ENCODE measurements at places on chromosomes 2 and 18.

GRCh38 chr18:49878567-49879270 is 65.4 kb upstream of the ACAA2 start:
- DNase-seq, result no peak

- no peak for DNase-seq
Measured at GRCh38 chr18:2709316-2709715, 53.8 kb downstream of the SMCHD1 start.

DNA sequence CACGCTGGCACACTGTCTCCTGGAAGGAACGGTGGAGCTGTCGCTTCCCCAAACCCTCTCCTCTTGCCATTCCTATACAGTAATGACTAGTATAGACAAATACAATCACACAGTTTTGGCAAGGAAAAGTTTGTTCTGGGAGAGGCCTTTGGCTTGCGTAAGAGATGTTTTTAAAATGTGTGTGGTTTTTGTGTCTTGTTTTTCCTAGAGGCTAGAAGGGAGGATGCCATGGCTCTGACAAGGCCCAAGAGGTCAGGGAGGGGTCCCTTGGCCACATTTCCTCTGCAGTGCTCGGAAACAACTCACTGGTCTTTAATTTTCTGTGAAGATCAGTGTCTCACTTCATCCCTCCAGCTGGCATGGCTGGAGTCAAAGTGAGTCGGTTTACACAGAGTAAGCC is 195.9 kb downstream of the SH3RF3 start:
- DNase-seq, result no peak

DNA sequence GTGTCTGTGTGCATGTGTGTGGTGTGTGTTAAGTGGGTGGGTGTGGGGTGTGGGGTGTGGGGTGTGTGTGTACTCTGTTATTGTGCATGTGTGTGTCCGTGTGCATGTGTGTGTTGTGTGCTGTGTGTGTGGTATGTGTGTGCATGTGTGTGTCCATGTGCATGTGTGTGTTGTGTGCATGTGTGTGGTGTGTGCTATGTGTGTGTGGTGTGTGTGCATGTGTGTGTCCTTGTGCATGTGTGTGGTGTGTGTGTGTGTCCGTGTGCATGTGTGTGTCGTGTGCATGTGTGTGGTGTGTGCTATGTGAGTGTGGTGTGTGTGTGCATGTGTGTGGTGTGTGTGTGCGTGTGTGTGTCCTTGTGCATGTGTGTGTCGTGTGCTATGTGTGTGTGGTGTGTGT is 6.9 kb upstream of the OTOS start:
- no peak for DNase-seq

DNA sequence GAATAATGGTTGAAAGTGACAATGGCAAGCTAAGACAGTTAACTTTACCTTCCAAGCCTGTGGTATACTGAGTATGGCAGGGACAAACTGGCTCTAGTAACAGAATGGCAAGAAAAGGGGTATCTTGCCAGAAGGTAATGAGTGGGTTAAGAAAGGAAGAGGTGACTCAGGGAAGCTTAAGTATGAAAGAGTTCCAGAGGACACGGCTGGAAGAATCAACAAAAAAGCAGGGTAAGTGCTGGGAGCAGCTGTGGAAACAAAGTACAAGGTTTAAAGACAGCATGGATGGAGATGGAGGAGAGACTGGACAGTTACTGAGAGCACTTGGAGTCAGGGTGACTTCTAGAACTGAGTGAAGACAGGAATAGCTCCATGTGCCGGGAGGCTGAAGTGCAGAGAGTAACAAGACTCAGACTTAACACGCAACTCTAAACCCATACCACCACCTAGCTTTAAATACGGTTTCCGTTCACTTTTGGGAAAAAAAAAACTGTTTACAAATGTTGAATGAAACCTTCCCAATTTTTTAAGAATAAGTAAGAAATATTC is 69.0 kb downstream of the REV1 start:
- no peak for DNase-seq

- DNase-seq, result no peak
Measured at GRCh38 chr2:141611-142010, 95.3 kb upstream of the FAM110C start.

DNA sequence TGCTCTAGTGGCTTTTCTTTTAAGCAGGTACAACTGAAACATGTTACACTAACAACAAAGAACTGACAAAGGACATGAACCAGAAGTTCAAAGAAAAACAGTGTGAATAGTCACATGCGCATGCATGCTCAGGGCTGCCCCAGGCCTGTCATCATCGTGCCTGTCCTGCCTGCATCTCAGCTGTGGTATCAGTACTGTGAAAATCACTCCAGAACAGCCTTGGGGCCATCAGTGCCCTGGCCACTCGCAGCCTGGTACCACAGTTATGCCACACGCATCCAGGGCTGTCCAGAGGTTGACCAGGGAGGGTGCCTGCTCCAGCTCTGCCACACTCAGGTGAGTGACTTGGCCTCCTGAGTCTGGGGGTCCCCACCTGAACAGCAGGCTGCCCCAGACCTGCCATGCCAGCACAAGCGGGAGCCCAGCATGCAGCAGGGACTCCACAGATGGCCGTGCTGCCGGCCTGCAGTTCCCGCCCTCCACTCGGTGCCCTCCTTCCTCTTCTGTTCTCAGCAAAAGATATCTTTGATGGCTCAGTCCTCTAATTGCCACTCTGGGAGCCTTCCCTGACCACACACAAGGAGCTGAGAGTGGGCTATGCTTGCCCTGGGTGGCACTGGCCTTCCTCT is 12.3 kb downstream of the LIMS2 start:
- DNase-seq, result peak; percentile 18

DNA sequence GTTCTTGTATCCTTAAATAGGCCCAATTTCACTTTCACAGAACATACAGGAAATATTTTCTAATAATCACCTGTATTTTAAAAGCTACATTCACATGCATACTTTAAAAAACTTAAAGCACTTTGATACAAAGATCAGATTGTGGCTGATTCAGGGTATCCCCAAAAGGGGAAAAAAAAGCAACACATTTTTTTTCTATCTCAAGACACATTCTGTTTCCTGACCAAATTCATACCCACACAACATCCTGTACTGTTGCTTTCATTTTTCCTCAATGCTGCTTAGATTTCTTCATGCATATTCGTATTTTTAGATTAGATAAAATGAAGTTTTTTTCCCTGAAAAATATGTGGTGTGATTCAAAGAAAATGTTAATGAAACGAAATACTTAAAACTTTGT is 122.5 kb downstream of the TMEFF2 start:
- DNase-seq, result no peak

DNA sequence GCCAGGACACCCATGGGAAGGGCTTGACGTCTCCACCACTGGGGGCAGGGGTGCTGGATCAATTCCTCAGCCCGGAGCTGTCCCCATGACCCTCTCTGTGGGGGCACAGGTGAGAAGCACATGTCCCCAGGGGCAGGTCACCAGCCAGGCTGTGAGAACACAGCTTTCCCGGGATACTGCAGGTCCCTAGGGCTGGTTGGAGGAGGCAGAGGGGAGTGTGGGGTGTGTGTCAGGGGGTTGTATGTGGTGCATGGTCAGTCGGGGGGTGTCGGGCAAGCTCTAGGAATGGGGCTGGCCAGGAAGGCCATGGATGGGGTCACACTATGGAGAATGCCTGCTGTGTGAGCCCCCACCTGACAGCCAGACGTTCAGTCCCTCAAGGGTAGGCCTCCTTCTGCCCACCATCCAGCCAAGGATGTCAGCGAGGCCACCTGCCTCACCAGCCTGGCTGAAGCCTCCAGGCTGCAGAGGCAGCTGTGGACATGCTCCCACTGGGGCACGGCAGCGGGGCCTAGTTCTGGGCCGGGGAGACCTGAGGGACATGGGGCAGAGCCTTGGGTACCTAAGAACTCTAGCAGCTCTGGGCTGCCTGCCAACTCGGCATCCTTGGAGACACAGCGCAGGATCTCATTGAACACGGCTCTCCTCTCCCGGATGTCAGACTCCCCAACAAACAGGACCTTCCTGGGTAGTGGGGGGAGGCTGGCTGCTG is 10.3 kb downstream of the HS1BP3 start:
- no peak for DNase-seq

- DNase-seq, result no peak
Measured at GRCh38 chr18:70078106-70078505, 127.4 kb downstream of the RTTN start.

GRCh38 chr2:101111917-101112771 is 39.0 kb downstream of the TBC1D8 start:
- DNase-seq, result no peak

DNA sequence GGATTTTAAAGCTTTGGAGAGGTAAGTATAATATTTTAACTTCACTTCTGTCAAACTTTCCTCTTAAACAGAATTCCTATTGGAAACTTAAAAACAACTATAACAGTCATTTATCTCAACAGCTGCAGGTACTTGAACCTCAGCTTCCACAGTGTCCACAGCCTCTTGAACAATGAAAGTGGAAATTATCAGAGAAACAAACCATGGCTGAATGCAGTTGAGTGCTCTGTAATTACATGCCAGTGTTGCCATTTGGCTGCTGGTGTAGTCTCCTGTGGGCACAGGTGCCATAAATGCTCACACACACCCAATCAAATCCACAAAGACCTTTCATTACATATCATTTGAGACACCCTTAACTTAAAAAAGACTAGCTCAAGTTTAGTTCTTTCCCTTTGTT is 125.1 kb downstream of the CPS1 start:
- no peak for DNase-seq

- DNase-seq, result no peak
Measured at GRCh38 chr2:161438598-161438997, 22.5 kb downstream of the TBR1 start.

- DNase-seq, result no peak
Measured at GRCh38 chr2:42792583-42793333, at the start of gene HAAO. TSS of gene HAAO (minus strand) at chr2:42792583. CDS start at chr2:42792536, 47 bp downstream.

DNA sequence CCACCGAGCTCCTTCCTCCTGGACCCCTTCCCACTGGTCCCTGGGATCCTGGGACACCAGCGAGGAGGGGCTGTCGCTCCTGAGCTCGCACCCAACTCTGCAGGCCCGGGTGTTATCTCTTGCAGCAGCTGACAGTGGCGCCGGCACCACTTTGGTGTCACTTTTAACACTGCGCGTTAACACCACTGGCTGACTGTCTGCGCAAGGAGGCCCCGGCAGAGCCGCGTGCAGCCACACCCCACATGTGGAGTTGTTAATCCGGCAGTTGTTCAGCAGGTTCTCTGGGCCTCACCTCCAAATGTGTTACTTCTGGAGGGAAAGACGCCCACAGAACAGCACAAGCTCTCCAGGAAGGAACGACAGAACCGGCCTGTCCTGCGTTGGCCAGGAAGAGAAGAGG is 155.0 kb upstream of the GLI2 start:
- no peak for DNase-seq

- DNase-seq, result no peak
Measured at GRCh38 chr2:55454121-55454520, 34.5 kb upstream of the CCDC88A start.

GRCh38 chr2:44291281-44292248 is 16.3 kb downstream of the SLC3A1 start:
- no peak for DNase-seq

GRCh38 chr2:54956111-54956627 is 94.1 kb downstream of the RTN4 start:
- no peak for DNase-seq

GRCh38 chr2:191249156-191249813 is 4.1 kb downstream of the MYO1B start:
- DNase-seq, result no peak

GRCh38 chr2:69212238-69213028 is 174.6 kb downstream of the GFPT1 start:
- no peak for DNase-seq

GRCh38 chr18:24031916-24032315 is 17.4 kb downstream of the TTC39C start:
- no peak for DNase-seq

DNA sequence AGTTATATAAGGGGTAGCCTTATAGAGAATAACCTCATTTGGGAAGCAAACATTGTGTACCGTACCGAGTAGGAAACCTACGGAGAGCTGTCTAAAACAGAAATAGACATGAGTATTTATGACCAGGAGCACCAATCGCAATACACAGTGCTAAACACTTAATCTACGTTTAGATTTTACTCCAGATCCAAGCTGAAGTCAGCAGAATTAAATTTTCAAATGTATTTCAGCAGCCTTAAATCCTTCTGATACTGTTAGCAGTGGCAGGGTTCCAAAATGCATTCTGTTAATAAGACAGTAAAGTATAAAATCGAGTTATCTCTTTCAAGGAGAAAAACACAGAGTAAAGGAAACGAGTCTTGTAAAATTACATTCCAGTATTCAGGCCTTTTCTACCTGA is 118.1 kb upstream of the ZNF521 start:
- DNase-seq, result no peak

DNA sequence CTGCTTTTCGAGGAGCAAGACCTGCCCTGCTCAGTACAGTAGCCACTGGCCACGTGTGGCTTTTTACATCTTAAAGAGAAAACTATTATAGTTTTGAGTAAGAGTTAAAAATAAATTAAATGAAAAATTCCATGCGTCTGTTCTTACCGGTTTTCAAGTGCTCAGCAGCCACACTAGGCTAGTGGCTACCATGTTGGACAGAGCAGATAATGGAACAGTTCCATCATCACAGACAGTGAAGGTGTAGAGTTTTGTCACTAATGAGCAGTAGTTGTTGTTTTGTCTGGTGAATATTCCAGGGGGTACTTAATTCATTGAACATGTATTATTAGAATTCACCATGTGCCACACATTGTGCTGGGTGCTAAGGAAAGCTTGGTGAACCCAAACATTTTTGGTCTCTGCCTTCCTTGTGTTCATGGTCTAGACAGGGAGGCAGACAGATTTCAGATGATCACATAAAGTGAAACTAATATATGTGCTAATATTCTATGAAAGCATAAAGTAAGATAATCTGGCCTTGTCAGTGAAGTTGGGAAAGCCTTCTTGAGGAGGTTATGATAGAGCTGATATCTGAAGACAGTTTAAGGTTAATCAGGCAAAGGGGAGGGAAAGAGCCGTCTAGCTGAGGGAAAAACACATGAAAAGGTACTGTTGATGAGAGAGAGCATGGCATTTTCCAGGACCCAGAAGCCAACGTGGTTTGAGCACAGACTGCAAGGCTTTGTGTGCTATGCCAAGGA is 1.4 kb downstream of the ALMS1 start:
- DNase-seq, result no peak

- no peak for DNase-seq
Measured at GRCh38 chr18:27411013-27411412, 225.9 kb upstream of the CHST9 start.
